Bronchial epithelial cell (primary cell): ENCODE measurements at places on chromosomes 12 and 14.

- DNase-seq: no peak
These were observed 13.0 kb downstream of the PELI2 start for GRCh38 chr14:56131004-56131864.

DNA sequence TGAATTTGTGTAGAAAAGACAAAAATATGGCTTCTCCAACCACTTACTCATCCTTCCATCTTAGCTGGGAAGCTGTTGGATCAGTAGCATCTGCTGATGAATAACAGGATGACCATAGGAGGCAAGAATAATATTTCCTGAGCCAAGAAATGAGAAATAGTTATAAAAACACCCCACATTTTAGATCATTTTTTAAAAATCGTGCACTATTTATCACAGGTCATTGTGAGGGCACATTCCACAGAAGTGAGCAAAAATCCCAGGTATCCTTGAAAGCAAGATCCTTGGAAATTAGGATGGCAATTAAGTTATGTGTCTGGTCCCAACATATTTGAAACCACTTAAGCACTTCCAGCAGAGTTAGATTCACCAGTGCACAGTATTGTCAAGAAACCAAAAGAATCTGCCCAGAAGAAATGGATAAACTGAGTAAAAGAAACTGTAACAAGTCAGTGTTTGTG lies 8.4 kb downstream of the FAR2 start:
- DNase-seq: no peak

GRCh38 chr14:68380329-68380741 lies 412.5 kb downstream of the ZFP36L1 start:
- DNase-seq: no peak

- DNase-seq: no peak
These were observed 2.7 kb upstream of the ASPG start for GRCh38 chr14:104082807-104083206.

DNA sequence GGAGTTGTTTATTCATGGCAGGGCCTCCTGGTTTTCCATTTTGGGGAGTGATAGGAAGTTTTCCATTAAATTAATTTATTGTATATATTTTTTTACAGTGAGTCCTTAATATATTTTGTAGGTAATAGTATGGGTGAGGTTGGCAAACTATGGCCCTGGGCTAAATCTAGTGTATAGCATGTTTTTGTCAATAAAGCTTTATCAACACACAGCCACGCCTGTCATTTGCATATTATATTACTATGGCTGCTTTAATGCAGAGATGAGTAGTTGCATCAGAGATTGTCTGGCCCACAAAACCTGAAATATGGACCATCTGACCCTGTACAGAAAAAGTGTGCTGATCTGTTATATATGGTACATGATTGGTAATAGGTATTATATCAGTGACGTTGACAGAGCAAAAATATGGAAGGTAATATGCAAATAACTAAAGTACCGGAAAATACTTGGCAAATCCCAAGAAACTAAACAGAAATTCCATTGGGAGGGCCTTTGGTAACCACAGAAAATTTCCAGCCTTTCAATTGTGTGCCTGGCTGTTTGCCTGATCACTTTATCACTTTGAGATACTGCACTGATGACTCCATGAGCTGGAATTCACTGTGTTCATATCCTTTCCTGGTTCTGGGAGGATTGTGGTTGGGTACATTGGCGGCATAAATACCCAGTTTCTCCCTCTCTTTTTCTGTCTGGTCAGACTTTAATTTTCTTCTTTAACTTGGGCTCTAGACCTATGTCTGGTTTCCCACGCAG lies 61.7 kb upstream of the RFLNA start:
- peak; percentile 76 for DNase-seq

DNA sequence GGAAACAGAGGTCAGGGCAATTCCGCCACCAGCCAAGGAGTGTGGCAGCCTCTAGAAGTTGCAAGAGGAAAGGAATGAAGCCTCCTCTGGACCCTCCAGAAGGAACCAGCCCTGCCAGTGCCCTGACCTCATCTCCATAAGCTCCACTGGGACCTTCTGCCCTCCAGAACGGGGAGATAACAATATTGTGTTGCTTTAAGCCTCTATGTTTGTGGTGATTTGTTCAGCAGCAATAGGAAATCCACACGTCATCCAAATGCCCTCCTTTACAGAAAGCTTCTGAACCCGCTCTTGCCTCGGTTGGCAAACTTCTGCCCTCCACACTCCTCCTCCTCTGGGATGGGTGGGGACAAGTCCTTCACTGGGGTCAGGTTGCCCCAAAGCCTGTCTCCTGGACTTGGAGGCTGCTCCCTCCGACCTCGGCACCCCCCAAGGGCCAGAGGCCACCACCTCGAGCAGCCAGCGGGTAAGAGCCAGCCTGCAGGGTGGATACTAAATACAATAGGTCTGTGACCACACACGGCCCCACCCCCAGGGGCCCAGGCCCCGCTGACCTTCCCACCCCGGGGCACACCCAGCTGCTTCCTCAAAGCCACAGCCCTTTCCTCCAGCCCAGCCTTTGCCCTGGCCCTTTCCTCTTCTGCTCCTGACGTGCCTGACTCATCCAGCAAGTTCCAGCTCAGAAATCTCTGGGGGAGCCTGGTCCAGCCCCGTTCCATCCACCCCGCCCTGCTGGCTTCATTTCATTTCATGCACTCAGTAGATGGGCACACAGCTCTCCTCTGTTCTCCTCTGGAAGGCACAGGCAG lies 58.7 kb upstream of the NCOR2 start:
- peak; percentile 63 for DNase-seq

DNA sequence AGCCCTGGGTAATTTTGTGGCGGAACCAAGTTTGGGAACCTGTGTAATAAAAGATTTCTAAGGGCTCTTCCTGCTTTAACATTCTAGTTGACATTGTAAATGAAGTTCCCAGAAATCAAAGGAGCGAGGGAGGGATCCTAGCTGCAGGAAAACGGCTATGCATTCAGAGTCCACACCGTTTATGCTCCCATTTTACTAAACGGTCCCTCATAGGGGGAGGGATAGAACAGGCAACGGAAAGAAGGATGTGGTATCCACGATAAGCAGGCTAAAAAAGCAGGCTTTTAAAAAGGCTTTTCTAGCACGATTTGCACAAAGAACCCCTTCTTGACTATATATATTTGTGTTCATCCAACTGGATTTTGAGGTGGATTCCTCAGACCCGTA lies 559 bp downstream of the SYNJ2BP start:
- DNase-seq: no peak

DNA sequence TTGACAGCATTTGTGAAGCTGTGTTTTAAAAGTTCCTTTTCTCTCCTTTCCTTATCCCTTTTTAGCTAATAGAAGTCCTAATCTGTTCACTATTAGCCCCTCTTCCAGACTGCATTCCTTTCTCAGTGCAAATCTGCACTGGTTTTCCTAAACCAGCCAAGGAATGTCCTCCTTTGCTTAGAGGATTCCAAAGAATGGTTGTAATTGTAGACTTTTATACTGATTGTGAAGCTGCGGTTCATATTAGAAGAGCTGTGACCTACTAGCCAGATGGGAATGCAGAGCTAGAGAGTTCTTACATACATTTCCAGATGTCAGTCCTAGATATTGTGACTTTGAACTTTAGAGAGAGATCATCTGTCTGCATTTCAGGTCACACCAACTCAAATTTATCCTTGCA lies 79.8 kb downstream of the MYRFL start:
- no peak for DNase-seq
